ENCODE measurements at places on chromosomes 16 and 17.

DNA sequence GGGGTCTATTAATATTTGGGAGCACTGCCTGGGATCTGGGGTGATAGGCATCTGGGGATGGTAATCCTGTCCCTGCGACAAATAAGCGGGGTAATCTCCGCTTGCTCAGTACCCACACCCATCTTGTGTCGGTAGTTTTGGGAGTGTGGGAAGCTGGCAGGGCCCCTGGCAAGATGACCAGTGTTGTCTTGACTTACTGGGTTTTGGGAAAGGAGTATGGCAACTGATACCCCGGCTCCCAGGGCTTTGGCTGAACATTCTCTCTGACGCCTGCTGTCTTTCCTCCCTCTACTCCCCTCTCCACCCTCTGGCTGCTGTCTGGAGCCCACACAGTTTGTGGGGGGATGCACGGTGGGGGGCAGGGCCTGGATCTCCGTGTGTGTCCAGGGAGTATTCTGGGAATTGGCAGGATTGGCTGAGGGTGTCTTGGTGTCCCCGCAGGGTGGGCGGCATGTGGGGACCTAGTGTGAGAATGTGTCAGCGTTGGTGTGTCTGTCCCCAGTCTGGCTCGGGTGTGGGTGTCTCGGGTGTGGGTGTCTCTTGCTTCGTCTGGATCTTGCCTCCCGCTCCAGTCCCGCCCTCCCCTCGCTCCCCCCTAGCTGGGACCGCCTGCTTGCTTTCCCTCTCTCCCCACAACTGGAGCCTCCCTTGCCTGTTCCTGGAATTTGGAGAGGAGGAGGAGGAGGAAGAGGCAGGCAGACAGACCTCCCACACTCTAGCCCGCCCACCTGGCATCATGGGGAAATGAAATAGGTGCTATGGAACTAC, 12.0 kb downstream of the RARA start:
- DNase-seq, result no peak

GRCh38 chr16:55643161-55643970, 12.4 kb upstream of the SLC6A2 start:
- DNase-seq, result no peak

DNA sequence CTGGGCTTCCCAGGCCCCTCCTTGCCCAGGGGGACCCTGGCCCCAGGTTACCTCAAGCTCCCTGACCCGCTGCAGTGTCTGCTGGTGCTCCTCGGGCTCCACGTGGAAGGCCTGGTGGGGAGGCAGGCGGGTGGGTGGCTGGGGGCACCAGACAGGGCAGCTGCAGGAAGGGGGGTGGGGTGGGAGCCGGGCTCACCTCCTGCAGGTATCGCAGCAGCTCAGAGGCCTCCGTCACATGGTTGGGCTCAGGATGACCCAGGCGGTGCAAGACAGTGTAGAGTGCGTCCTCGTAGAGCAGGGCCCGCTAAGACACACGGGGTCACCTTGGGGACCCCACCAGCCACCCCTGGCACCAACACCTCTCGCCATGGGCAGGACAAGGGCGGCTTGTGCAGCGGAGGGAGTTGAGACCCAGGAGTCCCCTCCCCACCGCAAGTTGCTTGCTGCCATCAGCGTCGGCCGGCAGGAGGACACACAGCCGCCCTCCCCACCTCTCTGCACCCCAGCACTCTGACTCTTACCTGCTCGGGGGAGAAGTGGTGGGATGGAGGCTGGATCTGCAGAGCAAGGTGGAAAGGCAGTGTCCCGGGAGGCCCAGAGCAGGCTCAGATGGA, 1.1 kb downstream of the UNC13D start:
- no peak for DNase-seq

DNA sequence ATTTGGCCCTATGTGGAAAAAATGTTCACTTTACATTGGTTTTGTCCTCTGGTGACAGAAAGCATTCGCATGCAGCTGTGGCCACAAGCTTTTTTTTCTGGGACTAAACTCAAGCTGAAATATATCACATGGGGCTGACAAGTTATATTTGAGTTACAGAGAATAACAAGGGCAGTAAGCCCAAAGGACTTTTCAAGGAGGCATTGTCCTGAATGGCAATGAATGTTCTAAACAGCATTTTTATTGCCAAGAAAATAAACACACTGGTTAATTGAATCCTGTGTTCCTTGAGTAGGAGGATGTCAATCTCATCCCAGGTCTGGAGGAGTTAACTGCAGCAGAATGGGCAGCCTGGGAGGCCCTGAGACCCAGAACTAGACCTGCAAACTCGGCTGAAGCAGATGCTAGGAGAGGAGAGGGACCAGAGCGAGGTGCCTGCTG, 114.5 kb downstream of the COPRS start:
- no peak for DNase-seq

GRCh38 chr17:57288040-57288772, 31.9 kb downstream of the MSI2 start:
- DNase-seq, result no peak

GRCh38 chr17:82317394-82318168, at the start of gene CD7:
CD7 (minus strand) TSS chr17:82317608; CDS start chr17:82317495, 113 bp downstream.
- DNase-seq, result no peak

- DNase-seq, result no peak
Measured at GRCh38 chr17:75069783-75070182, 18.0 kb upstream of the SLC16A5 start.

- no peak for DNase-seq
Measured at GRCh38 chr17:82218349-82219075, 5.9 kb upstream of the CCDC57 start.

DNA sequence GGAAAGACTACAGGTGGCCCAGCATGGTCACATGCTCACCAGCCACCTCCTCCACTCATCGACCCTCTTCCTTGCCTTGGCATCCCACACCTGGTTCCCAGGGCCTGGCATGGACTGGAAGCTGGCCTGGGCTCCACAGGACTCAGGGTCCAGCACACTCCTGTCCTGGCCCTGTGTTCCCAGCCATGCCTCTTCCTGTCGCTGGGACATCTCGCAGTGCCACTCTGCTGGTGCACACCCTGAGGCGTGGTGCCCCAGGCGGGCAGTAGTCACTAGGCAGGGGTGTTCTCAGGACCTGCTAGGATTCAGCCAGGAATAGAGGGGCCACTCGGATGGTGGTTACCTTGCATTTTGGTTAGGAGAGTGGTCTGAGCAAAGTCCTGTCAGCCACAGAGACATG, 99.4 kb downstream of the AMFR start:
- DNase-seq, result no peak

DNA sequence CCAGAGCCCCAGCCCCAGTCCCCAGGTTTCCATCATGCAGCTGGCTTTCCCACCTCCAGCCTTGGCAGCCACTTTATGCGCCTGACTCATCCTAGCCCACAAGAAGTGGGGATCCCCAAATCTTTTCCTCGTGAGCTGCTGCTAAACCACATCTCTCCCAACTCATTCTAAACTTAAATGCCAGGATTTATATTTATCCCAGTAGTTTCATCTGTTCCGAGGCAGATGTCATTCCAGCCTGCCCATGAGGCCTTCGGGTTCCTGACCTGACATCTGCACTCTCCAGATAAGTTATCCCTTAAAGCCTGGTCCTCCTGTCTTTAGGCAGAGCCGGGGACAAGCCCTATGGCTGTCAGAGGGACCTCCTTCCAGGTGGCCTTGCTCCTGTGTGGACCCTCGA, 16.6 kb downstream of the PLXDC1 start:
- DNase-seq, result no peak

Data from NCI-H2081 treated with DMSO at 0.1 percent for 48 hours (cell line).